ENCODE measurements at places on chromosomes 2 and 18. TPM values are rescaled to one million over a fixed set of nuclear protein-coding genes. Genes with fewer than 3 reads are reported as not detected.

STEAP3 gene
- total RNA-seq = 0.90 TPM

PIGN gene
- total RNA-seq = 25.0 TPM

HOXD12 gene
- not detected for total RNA-seq

SLC4A3 gene
- not detected for total RNA-seq

NEB gene
- 0.20 TPM for total RNA-seq

IGFBP5 gene
- total RNA-seq = not detected

EFR3B gene
- total RNA-seq = 0.08 TPM

TEX44 gene
- total RNA-seq = not detected

MARCHF4 gene
- not detected for total RNA-seq

EIF2AK2 gene
- total RNA-seq = 68.7 TPM

HNMT gene
- not detected for total RNA-seq

CTAGE1 gene
- not detected for total RNA-seq

GRCh38 chr2:17375262-17375661, 143.0 kb downstream of the RAD51AP2 start:
- no peaks in the 10 kb centered on the region for H3K4me1 ChIP-seq
- H3K36me3 ChIP-seq = no peaks in the 10 kb centered on the region
- no peak for DNase-seq
- no peak overlapping the region for H3K4me3 ChIP-seq
- no peaks in the 10 kb centered on the region for H3K27me3 ChIP-seq

DNA sequence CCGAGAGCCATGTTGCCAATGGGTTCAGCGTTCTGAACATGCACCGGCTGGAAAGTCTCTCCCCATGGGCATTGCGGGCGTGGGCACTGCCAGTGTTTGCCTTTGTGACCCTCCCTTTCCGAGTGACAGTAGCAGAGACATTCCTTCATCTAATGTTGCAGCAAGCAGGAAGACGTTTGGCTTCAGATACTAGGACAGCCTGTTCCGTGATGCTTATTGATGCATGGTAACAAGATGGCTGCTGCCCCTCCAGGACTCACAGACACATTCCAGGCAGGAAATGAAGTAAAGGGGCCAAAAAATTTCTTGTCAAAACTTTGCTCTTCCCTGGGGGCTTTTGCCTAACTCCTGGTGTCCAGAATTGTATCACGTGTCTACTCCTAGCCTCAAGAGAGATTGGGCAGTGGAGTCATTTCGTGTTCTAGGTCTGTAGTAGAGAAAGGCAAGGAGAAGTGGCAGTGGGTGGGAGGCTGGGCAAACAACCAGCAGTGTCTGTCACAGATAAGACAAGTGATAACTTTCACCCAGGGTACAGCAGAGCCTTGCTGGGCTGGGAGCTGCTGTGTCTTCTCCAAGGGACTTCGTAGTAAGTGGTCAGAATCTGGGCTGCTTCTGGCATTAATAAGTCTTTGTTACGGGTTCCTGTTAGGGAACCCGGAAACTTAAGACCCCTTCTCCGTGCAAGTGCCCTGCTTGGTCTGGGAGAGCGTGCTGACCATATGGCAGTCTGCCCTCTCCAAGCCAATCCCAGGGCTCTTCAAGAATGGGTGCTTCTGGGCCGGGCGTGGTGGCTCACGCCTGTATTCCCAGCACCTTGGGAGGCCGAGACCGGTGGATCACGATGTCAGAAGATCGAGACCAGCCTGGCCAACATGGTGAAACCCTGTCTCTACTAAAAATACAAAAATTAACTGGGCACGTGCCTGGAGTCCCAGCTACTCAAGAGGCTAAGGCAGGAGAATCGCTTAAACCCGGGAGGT, 93.5 kb downstream of the TFCP2L1 start:
- H3K4me3 ChIP-seq = no peak overlapping the region
- peaks cover 4% of the 10 kb centered on the region for H3K27me3 ChIP-seq
- H3K27ac ChIP-seq = no peak overlapping the region
- H3K4me1 ChIP-seq = no peaks in the 10 kb centered on the region

DNA sequence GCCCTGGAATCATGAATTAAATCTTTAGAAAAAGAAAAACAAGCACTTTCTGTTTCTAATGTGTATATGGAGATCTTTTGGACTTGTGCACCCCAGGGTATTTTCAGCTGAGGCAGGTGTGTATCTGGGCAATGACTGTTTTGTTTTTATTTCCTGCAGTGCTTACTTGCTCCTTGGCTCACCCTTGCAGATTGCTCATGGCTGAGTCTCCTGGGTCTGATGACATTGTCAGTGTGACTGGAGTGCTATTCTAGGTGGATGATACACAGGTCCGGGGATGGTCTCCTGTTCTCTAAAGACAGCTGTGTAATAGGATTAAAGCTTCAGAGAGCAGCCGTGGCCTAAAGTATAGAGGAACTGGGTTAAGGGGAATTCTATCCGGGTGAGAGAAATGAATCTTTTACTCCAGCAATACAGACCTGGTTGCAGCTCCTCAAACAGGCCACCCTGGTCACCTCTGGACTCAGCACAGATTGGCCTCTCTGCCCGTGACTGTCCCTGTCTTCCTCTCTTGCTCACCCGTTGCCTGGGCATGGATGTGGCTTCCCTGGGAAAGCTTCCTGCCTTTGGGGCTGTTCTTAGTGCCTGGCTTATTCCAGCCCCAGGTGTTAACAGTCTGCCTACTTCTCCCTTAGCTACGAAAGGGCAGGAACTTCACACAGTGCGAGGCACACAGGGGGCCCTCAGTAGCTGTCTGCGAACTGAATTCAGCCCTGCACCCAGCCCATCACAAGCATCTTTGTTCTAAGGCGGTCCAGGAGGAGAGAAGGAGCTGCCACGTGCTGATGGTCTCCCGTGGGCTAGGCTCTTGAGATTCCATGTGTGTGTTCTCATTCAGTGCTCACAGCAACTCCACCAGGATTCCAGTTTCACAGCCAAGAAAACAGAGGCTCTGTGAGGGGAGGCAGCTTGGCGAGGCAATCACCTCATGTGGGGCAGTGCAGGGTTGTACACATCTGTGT, 84.3 kb downstream of the ACOXL start:
- DNase-seq = no peak
- no peak overlapping the region for H3K27ac ChIP-seq
- no peaks in the 10 kb centered on the region for H3K36me3 ChIP-seq
- H3K27me3 ChIP-seq = peaks cover 7% of the 10 kb centered on the region
- H3K4me3 ChIP-seq = no peak overlapping the region

DNA sequence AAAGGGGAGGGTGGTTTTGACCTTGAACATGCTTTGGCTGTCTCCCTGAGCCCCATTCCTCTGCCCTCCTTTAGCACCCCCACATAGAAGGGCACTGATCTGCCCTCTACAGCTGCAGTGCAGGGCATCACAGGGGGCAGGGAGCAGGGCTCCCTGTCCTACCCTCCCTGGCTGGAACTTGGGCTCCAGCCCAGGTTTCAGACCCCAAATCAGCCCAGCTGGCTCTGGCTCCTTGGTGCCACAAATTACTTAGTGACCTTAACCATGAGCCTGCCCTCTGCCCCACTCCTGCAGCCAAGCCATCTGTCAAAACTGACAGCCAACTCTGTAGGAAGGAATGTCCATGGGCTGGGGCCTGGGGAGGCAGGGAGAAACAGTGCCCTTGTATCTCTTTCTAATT, 105.6 kb downstream of the MAPK4 start:
- H3K4me3 ChIP-seq = no peak overlapping the region
- no peak overlapping the region for H3K27ac ChIP-seq
- H3K36me3 ChIP-seq = no peaks in the 10 kb centered on the region
- H3K4me1 ChIP-seq = no peaks in the 10 kb centered on the region

DNA sequence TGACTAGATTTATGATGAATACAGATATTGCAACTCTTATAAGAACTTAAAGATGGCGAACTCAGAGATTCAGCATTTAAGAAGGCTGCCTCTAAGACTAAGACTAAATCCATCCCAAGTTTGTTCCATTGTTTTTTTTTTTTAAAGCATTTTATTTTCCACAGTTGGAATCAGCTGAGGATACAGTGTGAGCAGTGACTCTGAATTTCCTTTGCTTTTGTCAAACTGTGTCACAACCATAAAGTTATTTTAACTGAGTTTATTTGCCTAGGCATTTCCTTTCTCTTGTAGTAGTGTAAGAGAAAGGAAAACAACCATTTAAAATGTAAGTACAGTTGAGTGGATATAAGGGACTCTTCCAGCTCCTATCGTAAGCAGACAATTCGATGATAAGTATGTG, 63.9 kb downstream of the ZEB2 start:
- H3K27ac ChIP-seq = no peak overlapping the region
- H3K4me1 ChIP-seq = peaks cover 48% of the 10 kb centered on the region
- DNase-seq = no peak
- H3K36me3 ChIP-seq = peaks cover 2% of the 10 kb centered on the region

GRCh38 chr2:41963661-41964525, 83.9 kb upstream of the PKDCC start:
- H3K4me1 ChIP-seq = no peaks in the 10 kb centered on the region
- DNase-seq = no peak
- no peaks in the 10 kb centered on the region for H3K27me3 ChIP-seq
- H3K36me3 ChIP-seq = no peaks in the 10 kb centered on the region
- H3K4me3 ChIP-seq = no peak overlapping the region

- no peak for DNase-seq
- no peaks in the 10 kb centered on the region for H3K27me3 ChIP-seq
- no peaks in the 10 kb centered on the region for H3K36me3 ChIP-seq
- no peak overlapping the region for H3K27ac ChIP-seq
Observed at GRCh38 chr18:56276466-56276865, 361.9 kb downstream of the TXNL1 start.

GRCh38 chr2:166042768-166043390, 84.9 kb downstream of the SCN1A start:
- no peaks in the 10 kb centered on the region for H3K36me3 ChIP-seq
- DNase-seq = no peak
- no peak overlapping the region for H3K27ac ChIP-seq
- H3K4me3 ChIP-seq = no peak overlapping the region
- H3K27me3 ChIP-seq = peaks cover 3% of the 10 kb centered on the region

GRCh38 chr2:204027091-204027490, 90.5 kb downstream of the ICOS start:
- no peak for DNase-seq
- peak overlapping the region; percentile 25 for H3K27ac ChIP-seq
- H3K4me1 ChIP-seq = peaks cover 16% of the 10 kb centered on the region
- no peaks in the 10 kb centered on the region for H3K27me3 ChIP-seq

DNA sequence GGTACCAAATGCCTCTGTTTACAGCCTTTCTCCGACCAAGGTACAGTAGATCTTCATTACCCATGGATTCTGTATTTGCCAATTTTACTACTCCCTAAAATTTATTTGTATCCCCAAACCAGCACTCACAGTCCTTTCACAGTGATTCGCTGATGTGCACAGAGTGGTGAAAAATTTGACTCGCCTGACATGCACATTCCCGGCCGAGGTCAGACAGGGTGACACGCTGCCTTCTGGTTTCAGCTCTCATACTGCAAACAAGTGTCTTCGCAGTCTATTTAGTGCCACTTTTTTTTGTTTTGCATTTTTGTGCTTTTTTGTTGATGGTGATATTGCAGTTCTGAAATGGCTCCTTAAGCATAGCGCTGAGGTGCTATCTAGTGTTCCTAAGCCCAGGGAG, 71.0 kb downstream of the MAPK4 start:
- no peaks in the 10 kb centered on the region for H3K27me3 ChIP-seq
- no peak overlapping the region for H3K27ac ChIP-seq
- H3K4me1 ChIP-seq = no peaks in the 10 kb centered on the region
- H3K36me3 ChIP-seq = no peaks in the 10 kb centered on the region

DNA sequence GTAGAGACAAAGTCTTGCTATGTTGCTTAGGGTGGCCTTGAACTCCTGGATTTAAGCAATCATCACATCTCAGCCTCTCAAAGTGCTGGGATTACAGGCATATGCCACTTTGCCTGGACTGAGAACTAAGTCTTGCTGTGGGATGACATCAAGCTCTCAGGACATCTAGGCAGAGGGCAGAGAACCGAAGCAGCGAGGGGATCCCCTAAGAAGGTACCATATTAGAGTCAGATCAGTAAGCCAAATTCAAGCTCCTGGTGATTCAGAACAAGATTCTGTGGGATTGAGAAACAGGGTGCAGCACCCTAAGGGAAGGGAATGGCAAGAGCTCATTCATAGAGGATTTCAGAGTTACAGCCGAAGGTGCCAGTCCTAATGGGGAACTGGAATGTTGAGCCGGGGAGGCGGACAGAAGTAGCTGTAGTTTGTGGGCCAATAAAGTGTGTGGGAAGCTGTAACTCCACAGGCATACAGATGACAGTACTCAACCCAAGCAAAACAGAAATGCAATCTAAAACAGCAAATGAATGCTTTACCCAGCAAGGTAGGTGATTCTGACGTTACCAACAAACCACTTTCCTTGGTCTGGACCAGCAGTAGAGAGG, 30.9 kb downstream of the EPHA4 start:
- H3K4me3 ChIP-seq = no peak overlapping the region
- no peaks in the 10 kb centered on the region for H3K4me1 ChIP-seq
- H3K27ac ChIP-seq = no peak overlapping the region
- no peak for DNase-seq
- H3K27me3 ChIP-seq = peaks cover 6% of the 10 kb centered on the region
- H3K36me3 ChIP-seq = no peaks in the 10 kb centered on the region

GRCh38 chr2:127558911-127559310, 23.4 kb downstream of the MYO7B start:
- no peak overlapping the region for H3K4me3 ChIP-seq
- DNase-seq = no peak
- H3K27ac ChIP-seq = no peak overlapping the region
- H3K27me3 ChIP-seq = peaks cover 8% of the 10 kb centered on the region
- H3K4me1 ChIP-seq = peaks cover 6% of the 10 kb centered on the region

- no peaks in the 10 kb centered on the region for H3K27me3 ChIP-seq
- peak; percentile 10 for DNase-seq
- peak overlapping the region; percentile 99 for H3K27ac ChIP-seq
- H3K36me3 ChIP-seq = peaks cover 13% of the 10 kb centered on the region
Observed at GRCh38 chr18:35497027-35497369, 762 bp downstream of the INO80C start.

DNA sequence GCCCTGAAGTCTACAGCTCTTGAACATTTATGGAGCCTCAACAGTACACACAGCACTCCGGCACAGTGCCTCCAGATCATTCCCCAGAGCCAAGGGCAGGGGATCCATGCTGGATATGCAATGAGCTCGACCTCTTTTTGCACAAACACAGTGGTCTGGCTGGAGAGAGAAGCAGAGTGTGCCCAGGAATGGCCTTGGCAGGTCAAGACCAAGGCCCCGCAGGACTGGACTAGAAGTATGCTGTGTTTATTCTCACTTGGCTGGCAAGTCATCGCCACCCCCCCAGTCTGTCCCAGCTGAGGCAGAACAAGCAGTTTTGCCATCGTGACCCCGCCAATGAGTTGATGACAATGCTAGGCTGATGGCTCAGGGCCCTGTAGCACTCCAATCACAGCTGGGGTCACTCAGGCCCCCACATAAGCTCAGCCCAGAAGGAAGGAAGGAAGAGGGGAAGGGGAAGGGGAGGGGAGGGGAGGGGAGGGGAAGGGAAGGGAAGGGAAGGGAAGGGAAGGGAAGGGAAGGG, 212.1 kb downstream of the TTC32 start:
- DNase-seq = no peak
- no peaks in the 10 kb centered on the region for H3K36me3 ChIP-seq
- H3K27me3 ChIP-seq = peaks cover 8% of the 10 kb centered on the region
- H3K4me1 ChIP-seq = no peaks in the 10 kb centered on the region
- H3K27ac ChIP-seq = no peak overlapping the region
- no peak overlapping the region for H3K4me3 ChIP-seq
